B cell (primary cell): ENCODE measurements at places on chromosomes 7 and 10. TPM values are rescaled to one million over a fixed set of nuclear protein-coding genes. Genes with fewer than 3 reads are reported as not detected.

DNA sequence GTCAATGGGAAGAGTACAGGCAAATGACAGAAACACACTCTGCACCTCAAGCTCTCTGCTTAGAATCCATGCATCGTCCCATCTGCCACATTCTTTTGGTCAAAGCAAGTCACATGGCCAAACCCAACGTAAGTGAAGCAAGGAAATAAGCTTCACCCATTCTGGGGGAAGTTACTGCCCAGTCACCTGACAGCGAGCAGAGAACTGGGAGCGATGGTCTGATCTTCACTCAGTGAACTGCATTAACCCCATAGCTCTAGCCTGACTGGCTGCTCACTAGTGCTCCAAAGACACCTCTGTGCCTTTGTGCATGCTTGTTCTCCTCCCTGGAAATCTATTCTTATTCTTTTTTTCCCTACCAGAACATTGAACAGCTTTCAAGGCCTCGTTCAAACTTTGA lies 89.9 kb downstream of the APBB1IP start:
- no peaks in the 10 kb centered on the region for H3K27me3 ChIP-seq
- no peaks in the 10 kb centered on the region for H3K4me1 ChIP-seq
- H3K4me3 ChIP-seq = no peak overlapping the region

DNA sequence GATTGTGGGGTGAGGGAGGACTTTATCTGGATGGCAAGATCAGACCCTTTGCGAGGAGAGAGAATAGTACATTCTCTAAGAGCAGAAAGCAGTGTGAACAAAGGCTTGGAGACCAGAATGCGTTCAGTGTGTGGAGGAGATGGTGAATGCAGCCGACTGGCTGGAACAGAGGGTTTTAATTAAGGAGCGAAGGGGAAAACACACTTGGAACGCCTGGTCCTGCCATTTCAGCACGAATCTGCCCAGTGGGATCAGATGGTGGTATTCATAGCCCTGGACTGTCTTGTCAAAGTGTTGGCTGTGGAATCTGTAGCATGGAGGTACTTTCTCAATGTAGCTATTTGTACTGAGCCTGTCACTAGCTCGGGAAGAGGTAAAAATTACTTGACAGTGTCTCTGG lies 260.9 kb downstream of the SLC25A13 start:
- H3K27me3 ChIP-seq = no peaks in the 10 kb centered on the region
- no peak overlapping the region for H3K4me3 ChIP-seq
- H3K4me1 ChIP-seq = no peaks in the 10 kb centered on the region
- H3K27ac ChIP-seq = no peak overlapping the region
- no peaks in the 10 kb centered on the region for H3K36me3 ChIP-seq
- no peak for DNase-seq

DNA sequence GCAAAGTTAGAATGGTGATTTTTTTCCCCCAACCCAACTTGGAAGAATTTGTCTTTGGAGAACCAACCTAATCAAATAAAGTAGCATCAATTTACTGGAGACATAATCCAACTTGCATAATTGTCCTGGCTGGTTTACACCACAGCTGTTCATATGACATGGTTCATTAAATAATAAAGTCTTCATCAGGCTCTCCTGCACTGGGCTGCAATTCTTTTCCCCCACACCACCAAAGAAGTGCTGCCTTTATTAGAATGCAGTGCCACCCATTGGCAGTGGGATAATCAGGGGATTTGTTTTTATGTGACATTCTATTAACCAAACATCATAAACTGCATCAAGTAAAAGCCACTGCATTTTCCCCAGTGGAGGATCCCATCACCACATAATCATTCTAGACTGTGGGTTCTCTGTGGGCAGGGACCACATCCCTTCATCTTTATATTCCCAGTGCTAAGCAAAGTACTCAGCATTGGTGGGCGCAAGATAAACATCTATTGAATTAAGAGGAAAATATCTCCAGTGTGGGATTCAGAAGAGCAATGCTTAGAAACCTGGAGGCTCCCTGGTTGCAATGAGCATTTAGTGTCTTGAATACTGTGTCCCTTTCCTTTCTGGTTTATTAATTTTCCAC lies 322.0 kb downstream of the KCNMA1 start:
- no peaks in the 10 kb centered on the region for H3K27me3 ChIP-seq
- no peak overlapping the region for H3K4me3 ChIP-seq
- no peaks in the 10 kb centered on the region for H3K36me3 ChIP-seq

DNA sequence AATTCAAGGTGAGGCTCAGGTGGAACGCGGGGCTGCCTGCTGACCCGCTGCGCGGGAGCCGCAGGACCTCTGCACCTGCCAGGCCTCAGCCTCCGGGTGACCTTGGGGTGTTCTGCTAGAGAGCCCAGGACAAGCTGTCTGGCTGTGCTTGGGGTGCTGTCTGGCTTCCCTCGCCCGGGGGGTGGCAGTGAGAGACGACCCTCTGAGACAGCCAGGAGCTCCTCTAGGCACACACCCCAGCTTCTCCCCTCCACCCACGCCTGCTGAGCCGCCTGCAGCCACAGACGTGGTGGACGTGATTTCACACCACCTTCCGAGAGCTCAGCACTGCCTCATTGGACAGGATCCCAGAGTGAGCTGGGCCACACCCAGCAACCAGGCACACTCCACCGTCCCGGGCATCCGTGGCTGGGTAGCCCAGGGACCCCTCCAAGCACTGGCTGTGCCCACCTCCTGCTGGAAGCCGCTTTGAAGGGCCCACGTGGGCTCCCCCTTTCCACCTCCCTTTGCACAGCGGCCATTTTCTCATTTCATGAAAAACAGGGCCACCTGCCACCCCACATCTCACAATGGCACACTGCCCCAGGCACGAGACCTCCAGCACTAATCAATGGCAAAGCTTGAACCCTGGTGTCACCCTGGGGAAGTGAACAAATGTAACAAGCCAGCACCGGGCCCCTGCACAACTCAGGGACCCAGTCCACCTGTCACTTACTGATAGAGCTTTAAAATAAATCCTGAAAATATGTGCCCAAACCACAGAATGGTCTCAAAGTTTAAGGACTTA lies 35.0 kb downstream of the ZFAND2A start:
- H3K4me1 ChIP-seq = peaks cover 7% of the 10 kb centered on the region
- no peaks in the 10 kb centered on the region for H3K27me3 ChIP-seq
- no peak for DNase-seq

DNA sequence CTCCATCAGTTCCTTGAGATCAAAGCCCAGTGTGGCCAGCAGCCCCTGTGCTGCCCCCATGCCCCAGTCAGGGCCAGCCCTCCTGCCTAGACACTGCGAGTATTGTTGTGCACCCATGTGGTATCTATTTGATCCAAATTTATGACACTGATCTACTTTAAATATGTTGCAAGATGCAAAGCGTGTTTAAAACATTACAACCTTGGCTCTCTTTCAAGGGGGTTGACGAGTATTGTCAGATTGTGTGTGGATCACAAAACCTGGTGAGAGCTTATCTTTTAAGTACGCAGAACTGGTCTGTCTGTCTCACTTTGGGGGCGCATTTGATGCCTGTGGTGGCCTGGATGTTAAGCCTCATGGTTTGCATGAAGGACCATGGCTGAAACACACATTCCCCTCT lies 108.9 kb downstream of the COL13A1 start:
- no peak for DNase-seq
- peaks cover 2% of the 10 kb centered on the region for H3K27me3 ChIP-seq
- H3K27ac ChIP-seq = no peak overlapping the region
- H3K4me3 ChIP-seq = no peak overlapping the region

DNA sequence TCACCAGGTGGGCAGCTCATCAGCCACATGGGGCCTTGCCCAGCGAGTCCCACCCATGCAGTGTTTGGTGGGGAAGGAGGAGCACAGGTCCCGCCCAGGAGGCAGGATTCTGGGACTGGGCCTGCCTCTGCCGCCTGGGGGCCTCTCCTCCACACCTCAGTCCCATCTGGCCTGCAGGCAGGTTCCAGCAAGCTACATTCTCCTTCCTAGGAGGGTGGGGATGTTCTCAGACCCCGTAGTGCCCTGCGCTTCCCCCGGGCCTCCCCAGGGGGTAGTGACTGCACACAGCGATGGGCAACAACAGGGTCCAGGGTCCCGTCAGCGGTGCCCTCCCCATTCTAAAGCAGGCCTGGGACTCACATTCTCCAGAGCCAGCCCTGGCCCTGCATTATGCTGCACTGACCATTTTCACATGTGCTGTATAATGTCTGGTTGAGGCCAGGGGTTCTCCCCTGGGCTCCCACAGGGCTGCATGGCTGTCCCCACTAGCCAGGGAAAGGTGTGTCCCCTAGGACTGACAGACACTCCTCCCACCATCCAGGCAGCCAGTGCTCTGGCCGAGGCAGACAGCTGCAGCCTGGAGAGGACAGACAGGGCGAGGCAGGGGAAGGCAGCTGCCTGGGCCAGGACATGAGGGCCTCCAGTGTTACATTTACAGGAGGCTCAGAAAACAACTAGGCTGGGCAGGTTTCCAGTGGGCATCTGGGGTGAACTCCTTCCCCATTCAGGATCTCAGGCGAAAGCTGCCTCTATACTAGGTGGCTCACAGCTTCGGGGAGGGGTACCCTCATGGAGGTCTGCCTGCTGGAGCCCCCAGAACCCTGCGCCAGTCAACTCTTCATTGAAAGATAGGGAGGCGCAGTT lies 9.3 kb downstream of the RASGEF1A start:
- H3K27ac ChIP-seq = no peak overlapping the region
- H3K27me3 ChIP-seq = no peaks in the 10 kb centered on the region
- no peaks in the 10 kb centered on the region for H3K36me3 ChIP-seq

DNA sequence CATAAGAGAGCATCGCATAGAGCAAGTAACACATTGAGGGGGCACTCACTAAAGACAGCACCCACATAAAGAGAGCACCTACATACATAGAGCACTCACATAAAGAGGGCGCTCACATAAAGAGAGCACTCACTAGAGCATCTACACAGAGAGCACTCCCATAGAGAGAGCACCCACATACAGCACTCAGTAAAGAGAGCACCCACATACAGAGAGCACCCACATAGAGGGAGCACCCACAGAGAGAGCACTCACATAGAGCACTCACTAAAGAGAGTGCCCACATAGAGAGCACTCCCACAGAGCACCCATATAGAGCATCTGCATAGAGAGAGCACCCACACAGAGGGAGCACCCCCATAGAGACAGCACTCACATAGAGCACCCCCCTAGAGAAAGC lies 47.8 kb downstream of the INSIG1 start:
- DNase-seq = no peak
- H3K36me3 ChIP-seq = no peaks in the 10 kb centered on the region
- no peaks in the 10 kb centered on the region for H3K27me3 ChIP-seq
- no peak overlapping the region for H3K27ac ChIP-seq
- peaks cover 13% of the 10 kb centered on the region for H3K4me1 ChIP-seq
- H3K4me3 ChIP-seq = no peak overlapping the region

DNA sequence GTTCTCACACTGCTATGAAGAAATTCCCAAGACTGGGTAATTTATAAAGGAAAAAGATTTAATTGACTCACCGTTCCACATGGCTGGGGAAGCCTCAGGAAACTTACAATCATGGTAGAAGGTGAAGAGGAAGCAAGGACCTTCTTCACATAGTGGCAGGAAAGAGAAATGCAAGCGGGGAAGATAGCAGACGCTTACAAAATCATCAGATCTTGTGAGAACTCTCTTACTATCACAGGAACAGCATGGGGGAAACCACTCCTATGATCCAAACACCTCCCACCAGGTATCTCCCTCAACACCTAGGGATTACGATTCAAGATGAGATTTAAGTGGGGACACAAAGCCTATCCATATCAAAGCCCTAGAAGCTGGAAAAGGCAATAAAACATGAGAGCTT lies 130.8 kb downstream of the MDFIC start:
- H3K36me3 ChIP-seq = no peaks in the 10 kb centered on the region
- H3K4me1 ChIP-seq = no peaks in the 10 kb centered on the region
- H3K4me3 ChIP-seq = no peak overlapping the region
- no peak overlapping the region for H3K27ac ChIP-seq

DNA sequence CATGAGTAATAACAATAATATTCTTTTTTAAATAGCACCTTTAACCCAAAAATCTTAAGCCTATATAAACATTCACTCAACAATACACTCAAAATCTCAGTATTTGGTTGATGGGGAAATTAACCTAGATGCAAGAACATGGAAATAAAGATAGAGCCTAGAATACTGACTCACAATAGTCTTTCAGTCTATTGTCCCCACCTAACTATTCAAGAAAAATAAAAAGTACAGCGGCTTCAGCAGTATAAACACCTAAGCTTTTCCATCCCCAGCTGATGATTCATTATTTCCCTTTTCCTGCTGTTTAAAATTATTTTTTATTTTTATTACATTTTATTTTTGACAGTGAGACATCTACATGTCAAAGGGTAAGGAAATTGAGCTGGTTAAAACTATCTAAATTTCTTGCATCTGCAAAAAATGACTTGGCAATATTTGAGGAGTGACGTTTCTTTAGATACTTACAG lies 201.4 kb downstream of the FZD1 start:
- H3K4me3 ChIP-seq = no peak overlapping the region
- DNase-seq = no peak
- H3K27me3 ChIP-seq = no peaks in the 10 kb centered on the region
- H3K4me1 ChIP-seq = no peaks in the 10 kb centered on the region

- no peaks in the 10 kb centered on the region for H3K4me1 ChIP-seq
- no peaks in the 10 kb centered on the region for H3K36me3 ChIP-seq
- no peak overlapping the region for H3K27ac ChIP-seq
These were observed 370.2 kb downstream of the PPP1R3A start for GRCh38 chr7:113548561-113548960.

HEPACAM2 gene
- total RNA-seq = not detected in 2 replicates

PIP gene
- total RNA-seq = not detected in 2 replicates

DLX6 gene
- not detected in 2 replicates for total RNA-seq

POLR1F gene
- total RNA-seq = 13.8 and 14.0 TPM in 2 replicates

EPO gene
- not detected in 2 replicates for total RNA-seq

PSTK gene
- 8.2 and 8.5 TPM in 2 replicates for total RNA-seq
